ENCODE measurements at places on chromosomes 1 and 21.

DNA sequence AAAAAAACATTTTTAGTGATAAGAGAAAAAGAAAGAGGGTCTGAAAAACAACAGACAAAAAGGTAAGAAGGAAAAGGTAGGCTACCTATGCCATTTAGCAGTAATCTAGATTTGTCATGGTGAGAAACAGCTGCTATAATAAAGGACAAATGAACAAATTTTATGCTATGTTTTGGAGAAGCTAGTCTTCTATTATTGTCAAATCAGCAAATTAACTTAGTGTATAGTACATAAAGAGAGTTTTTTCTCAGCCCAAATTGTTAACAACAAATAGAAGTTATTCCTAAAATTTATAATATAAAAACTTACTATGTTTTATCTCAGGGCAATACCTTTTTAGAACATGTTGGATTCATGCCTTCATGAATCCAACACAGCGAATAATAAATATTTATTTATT lies 88.7 kb downstream of the KIFAP3 start:
- DNase-seq = no peak

DNA sequence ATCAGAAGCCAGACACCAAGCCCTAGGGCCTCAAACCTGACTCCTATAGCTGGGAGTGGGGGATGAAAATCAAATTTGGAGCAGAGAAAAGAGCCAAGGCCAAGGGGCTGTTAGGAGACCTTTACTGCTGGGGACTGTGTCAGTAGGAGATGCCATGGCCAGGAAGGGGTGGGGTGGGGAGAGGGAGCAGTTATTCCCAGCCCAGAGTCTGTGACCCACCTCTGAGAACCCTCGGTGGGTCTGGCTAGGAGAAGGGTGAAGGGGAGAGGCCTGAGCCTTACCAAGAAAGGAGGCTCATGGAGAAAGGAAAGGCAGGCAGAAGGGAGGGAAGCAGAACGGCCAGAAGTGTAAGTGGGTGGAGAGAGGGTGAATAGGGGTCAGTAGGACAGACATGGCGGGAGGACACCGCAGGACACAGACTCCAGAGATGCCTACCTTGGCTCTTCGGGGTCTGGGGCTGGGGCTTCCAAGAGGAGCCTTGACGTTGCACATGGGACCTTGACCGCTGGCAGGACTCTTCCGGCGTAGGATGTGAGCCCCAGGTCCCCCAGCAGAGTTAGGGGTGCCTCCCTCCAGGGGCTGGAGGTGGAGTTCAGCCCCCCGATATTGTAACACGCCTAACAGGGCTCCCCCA lies 1.2 kb downstream of the ADAMTS4 start:
- no peak for DNase-seq

GRCh38 chr1:205538235-205538840 lies 33.9 kb downstream of the CDK18 start:
- no peak for DNase-seq

- DNase-seq = no peak
These were observed 67.8 kb downstream of the SLC19A1 start for GRCh38 chr21:45474323-45474950.

GRCh38 chr1:173353350-173353749 lies 123.8 kb upstream of the PRDX6 start:
- DNase-seq = no peak

DNA sequence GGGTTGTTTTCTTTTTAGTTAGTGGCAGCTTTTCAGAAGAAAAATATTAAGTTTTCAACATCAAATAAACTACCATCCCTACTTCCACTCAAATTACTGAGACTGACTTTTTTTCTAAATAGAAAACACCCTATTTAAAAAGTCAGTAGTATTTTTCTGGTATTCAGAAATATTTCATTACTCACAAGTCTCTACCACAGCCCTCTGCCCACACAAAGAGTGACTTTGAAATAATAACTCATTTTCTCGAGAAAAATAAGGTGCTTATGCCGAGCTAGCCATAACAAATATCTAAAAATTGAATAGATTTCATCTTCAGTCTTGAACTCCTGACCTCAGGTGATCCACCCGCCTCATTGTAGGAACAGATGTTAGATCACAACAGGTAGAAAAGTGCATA lies 41.8 kb upstream of the USP25 start:
- no peak for DNase-seq

DNA sequence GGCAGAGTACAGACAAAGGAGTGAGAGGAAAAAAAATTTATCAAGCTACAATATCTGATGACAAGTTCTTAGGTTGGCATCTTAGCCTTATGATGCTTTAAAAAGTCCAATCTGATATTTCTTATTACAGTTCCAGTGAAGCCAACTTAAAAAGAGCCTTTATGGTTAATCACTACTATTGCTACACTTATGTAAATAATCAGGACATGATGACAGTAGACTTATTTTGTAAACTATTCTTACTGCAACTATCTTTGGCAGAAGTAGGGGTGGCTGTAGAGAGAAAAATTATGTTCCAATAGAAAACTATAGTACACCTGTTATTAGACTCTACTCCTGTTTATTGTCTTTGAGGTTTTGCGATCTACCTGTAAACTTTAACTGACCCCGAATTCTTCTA lies 25.8 kb upstream of the NUF2 start:
- DNase-seq = no peak

- no peak for DNase-seq
These were observed 31.6 kb upstream of the KIF1B start for GRCh38 chr1:10178597-10179405.

- DNase-seq = no peak
These were observed 53.8 kb upstream of the KCNA3 start for GRCh38 chr1:110728388-110729001.

GRCh38 chr1:110798691-110799256 lies 74.2 kb upstream of the CD53 start:
- DNase-seq = no peak

DNA sequence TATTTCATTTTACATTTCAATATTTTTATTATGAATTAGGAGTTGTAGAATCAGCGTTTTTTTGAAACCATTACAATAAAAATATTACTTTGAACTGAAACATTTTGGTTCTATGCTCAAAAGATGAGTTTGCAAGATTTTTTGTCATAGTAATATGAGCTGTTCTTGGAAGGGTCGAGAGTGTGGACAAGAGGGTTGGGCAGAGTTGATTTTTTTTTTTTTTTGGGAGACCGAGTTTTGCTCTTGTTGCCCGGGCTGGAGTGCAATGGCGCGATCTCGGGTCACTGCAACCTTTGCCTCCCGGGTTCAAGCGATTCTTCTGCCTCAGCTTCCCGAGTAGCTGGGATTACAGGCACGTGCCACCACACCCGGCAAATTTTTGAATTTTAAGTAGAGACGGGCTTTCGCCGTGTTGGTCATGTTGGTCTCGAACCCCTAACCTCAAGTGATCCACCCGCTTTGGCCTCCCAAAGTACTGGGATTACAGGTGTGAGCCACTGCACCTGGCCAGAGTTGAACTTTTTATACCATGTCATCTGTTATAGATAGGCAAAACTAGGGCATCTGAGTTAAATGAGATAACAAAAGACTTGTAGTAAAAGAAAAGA lies 3.3 kb downstream of the CACYBP start:
- DNase-seq = no peak

GRCh38 chr1:186531561-186532165 lies 70.7 kb upstream of the PDC start:
- DNase-seq = no peak

GRCh38 chr21:33373451-33373850 lies 29.8 kb upstream of the IFNGR2 start:
- no peak for DNase-seq

GRCh38 chr1:213083112-213083445 lies 32.0 kb downstream of the RPS6KC1 start:
- DNase-seq = peak; percentile 35

GRCh38 chr1:23614032-23614660 lies 54.8 kb upstream of the ID3 start:
- no peak for DNase-seq

DNA sequence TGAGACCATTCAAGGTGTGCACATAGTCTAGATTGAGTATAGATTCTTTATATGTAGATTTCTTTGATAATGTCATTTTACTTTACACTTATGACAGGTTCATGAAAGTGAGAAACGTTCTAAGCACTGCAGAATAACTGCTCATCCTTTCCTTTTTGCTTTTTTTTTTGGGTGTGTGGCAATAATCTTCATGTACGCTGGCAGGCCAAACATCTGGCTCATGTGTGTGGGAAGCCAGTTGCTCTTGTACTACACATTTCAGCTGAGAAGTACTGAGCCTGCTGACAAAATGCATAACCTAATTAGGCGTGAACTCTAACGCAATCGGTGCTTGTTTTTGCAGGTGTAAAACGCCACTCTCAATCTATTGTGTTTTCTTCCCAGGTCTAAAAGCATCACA lies 350.8 kb upstream of the KAZN start:
- no peak for DNase-seq

- DNase-seq = no peak
These were observed 76.9 kb downstream of the C1orf21 start for GRCh38 chr1:184463680-184464079.

- no peak for DNase-seq
These were observed 28.8 kb upstream of the ZBTB18 start for GRCh38 chr1:244022311-244022710.

GRCh38 chr1:21706151-21706835 lies 37.1 kb upstream of the RAP1GAP start:
- DNase-seq = no peak

- peak; percentile 32 for DNase-seq
These were observed 1.5 kb downstream of the KIF1B start for GRCh38 chr1:10211805-10212410.

- no peak for DNase-seq
These were observed 66.7 kb downstream of the WLS start for GRCh38 chr1:68165665-68166064.

DNA sequence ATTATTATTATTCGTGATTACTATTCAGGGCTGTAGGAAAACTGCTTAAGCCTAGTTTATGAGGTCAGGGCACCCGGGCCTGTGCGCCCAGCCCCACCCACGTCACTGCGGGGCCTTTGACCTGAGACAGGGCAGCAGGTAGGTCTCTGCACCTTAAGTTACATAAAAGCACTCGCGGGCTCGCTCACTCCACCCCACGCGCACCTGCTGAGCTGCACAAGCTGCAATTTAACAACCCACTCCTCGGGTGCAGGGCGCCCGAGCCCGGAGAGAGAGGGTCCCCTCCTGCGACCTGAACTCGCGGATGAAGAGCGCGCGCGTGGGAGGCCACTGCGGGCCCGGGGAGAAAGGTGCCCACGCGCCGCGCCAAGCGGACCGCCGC lies 477 bp downstream of the ICMT start:
- DNase-seq = no peak

DNA sequence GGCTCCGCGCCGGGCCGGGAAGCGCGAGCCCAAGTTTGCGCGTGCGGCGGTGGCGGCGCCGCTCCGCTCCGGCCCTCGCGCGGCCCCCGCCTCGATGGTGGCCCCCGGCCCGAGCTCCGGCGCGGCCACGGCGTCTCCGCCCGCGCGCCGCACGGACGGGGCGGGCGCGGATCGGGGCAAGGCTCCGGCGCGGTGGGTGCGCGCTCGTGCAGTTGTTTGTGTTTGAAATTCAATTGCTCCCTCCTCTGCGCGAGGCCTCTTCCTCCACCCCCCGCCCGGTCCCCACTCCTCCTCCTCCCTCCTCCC lies at the start of gene HDGF:
TSS of gene HDGF (minus strand) at position 225 of the 306 bp plus-strand sequence. CDS start 246 bp downstream, outside the sequence.
- DNase-seq = no peak

DNA sequence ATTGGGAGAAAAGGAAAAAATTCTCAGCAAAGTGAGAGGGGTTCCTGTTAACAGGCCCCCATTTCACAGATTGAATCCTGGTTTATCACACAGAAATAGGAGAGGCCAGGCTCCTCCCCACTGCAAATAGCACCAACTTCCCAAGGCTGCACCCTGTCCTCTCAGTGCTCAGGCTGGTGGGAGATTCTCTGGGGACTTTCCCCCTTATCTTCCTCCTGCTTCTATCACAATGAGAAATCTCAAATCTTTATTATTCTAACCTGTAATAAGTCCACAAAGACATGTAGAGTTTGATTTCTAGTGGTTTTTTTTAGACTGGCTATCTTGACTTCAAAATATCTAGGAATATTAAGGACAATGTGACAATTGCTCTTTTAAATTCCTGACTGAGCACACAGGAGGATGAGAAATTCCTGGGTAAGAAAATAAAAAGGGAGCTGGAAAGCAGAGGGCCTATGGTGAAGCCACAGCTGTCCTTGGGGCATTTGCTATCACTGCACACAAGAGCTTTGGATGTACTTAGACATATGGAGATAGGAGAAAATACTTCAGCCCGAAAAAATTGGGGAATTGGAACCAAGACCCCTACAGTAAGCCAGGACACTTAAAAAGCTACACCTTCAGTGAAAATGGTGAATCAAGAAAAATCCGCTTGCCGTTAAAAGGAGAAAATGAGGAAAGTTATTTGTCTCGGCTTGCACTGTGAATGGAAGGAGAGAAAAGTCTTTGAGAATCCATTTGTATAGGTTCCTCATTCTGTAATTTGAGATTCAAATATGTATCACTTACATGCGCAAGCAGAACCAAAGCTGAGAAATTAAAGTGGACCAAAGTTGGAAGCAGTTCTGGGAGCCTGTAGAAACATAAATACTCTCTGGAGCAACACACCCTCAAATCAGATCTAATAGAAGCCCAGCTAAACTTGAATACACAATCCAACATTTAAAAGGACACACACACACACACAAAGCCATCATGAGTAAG lies 65.9 kb upstream of the C1orf105 start:
- no peak for DNase-seq

GRCh38 chr1:46429436-46429835 lies 35.3 kb downstream of the FAAH start:
- no peak for DNase-seq

- DNase-seq = no peak
These were observed 3.0 kb upstream of the ZYG11B start for GRCh38 chr1:52723260-52723659.

GRCh38 chr1:31627930-31628559 lies 10.6 kb downstream of the HCRTR1 start:
- no peak for DNase-seq

DNA sequence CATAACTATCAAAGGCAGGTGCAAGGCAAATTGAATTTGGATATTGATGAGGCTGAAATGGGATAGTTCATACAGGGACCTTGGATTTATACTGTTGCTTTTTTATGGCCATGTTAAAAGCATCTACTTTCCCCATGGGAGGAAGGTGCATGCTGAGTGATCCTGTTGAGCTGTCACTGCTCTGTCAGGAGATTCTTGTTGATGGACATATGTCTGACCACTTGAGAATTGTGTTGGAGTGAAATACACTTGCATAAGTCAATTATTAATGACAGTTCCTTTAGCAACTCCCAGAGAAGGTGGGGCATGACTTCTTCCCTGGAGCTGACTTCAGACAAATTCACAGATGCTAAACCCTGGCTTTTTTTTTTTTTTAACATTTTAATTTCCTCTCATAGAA lies 58.4 kb upstream of the DYNLT5 start:
- no peak for DNase-seq

GRCh38 chr1:886760-887159 lies 37.0 kb upstream of the SAMD11 start:
- DNase-seq = no peak

- DNase-seq = no peak
These were observed 368.8 kb upstream of the TMPRSS15 start for GRCh38 chr21:18772404-18772803.

DNA sequence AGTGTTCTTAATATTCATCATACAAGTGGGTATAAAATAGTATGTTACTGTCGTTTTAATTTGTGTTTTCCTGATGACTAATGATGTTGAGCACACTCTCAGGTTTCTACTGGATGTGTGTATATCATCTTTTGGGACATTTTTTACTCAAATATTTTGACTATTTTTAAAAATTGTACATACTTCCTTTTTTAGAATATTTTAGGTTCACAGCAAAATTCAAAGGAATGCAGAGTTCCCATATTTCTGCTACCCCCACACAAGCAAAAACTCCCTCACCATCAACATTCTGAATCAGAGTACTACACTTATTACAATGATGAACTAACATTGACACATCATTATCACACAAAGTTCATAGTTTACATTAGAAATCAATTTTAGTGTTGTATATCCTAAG lies 114.5 kb downstream of the DPYD start:
- DNase-seq = no peak

Measured in activated CD4-positive, alpha-beta T cell treated with anti-CD3 and anti-CD28 coated beads for 36 hours (primary cell).